Brain (organoid and tissue), 16 donors: ENCODE measurements at places on chromosomes 5 and 9.

DNA sequence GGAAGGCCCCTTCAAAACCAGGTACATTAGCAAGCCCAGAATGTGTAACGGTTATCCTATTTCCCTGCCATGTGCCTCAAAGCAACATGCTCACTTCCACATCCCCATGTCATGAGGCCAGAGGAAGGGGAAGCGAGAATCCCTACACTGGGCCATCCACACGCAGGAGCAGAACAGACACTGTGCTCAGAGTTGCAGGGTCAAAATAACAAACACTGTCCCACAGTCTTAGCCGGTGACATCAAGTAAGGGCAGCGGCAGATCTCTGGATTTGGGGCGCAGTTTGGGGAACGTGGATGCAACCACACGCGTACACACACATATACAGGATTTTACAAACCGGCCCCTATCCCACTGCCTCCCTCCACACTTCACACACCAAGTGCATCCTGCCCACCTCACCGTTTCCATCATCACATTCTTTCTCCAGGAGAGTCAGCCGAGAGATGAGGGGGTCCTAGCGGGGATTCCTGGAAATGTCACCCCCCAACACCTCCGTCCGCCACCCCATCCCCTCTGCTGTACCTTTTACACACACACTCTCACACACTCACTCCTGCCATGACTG lies 776 bp downstream of the APBA1 start:
- DNase-seq = peak; percentile 37

DNA sequence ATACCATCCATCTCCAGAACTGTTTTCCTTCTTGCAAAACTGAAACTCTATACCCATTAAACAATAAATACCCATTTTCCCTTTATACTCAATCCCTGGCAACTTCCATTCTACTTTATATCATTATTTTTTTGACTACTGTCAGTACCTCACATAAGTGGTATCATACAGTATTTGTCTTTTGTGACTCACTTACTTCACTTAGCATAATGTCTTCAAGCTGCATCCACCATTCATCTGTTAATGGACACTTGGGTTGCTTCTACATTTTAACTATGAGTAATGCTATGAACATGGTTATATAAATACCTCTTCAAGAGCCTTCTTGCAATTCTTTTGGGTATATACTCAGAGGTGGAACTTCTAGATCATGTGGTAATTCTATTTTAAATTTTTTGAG lies 11.6 kb upstream of the TYRP1 start:
- no peak for DNase-seq

- no peak for DNase-seq
Measured at GRCh38 chr9:94757158-94757557, 30.7 kb downstream of the AOPEP start.

- DNase-seq = no peak
Measured at GRCh38 chr5:156351423-156351822, 24.5 kb downstream of the SGCD start.

- DNase-seq = no peak
Measured at GRCh38 chr9:134441227-134442084, 115.2 kb downstream of the RXRA start.

GRCh38 chr9:121871431-121872025 lies 220.1 kb downstream of the DAB2IP start:
- no peak for DNase-seq

- no peak for DNase-seq
Measured at GRCh38 chr5:181168595-181169118, 21.3 kb downstream of the OR2V2 start.

- peak; percentile 62 for DNase-seq
Measured at GRCh38 chr5:17411436-17412402, 86.3 kb upstream of the TAF11L2 start.

- peak; percentile 49 for DNase-seq
Measured at GRCh38 chr9:32427111-32427873, 42.8 kb downstream of the ACO1 start.

GRCh38 chr9:135084262-135084661 lies 3.2 kb upstream of the OLFM1 start:
- no peak for DNase-seq

DNA sequence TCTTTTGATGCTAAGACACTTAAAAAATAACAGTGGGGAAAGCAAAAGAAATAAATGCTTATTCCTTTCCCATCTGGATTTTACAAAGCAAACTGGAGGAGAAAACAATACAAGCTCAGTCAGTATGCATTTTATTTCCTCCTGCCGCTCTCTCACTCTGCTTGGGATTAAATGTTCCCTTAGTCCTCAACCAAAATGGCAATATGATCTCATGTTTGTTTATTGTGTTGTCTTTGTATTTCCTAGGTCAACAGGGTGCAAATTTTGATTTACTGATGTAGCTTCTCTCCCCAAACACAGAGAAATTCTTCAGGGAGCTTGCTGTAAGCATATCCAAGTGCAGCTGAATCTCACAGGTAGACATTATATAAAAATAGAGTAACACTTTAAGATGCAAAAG lies 92.1 kb upstream of the ERBIN start:
- DNase-seq = no peak

- no peak for DNase-seq
Measured at GRCh38 chr9:120933310-120934055, 6.9 kb upstream of the TRAF1 start.

DNA sequence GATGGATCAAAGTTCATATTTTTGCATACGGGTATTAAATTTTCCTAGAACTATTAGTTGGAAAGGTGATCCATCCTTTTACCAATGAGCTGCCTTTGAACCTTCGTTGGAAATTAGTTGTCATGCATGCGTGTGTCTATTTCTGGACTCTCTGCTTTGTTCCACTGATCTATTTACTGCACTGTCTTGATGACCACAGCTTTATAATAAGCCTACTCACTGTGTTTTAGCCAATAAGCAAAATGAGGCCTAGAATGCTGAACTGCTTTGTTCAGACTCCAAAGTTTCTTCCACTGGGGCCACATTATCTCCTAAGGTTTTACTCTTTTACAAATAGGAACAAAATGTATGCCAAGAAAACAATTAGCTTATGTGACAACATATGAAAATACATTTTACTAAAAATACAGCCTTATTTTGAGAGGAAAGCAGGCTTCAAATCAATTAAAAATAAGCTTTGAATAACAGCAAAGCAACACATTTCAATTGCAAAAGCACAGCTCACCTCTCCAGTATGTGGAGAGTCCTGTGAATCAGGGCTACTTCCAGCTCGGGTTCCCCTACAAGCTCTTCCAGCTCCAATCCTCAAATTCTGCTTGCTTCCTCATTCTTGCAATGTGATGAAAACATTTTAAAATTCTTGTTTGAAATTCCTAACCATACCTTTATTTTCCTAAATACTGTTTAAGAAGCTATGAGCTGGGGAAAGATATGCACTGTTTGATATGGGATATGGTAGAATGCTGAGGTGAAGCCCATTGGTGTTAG lies 72.0 kb downstream of the RETREG1 start:
- no peak for DNase-seq

DNA sequence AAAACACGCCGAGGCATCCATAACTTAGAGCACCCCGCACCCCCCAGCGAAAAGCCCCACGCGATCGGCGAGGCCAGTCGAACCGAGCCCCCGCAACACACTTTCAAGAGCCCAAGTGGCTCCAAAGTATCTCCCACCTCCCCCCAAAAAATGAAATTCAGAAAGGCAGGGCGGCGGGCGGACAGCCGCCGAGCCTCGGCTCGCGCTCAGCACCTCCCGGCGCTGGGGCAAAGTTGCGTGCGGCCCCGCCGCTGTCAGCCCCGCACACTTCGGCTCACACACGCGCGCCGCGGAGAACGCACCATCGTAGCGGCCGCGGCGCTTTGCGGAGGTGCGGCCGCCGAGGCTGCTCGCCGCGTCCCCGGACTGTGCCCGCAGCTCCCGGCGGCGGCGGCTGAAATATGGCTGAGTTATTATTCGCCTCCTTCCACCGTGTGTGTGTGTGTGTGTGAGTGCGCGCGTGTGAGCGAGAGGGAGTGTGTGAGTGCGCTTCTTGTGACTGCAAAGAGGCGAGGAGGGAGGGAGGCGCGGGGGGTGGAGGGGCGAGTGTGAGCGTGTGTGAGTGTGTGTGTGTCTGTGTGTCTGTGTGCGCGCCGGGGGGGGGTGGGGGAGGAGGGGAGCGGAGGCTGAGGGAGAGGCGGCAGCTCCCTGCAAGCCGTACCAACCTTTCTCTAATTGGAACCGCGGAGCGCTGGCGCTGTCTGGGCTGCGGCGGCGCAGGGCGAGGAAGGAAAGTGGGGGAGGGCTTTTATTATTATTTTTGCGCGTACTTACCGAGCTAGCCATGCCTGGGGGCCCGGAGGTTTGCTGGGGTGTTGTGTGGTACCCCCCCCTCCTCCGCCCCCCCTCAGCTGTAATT lies 599 bp downstream of the MLLT3 start:
- peak; percentile 93 for DNase-seq

GRCh38 chr5:169791251-169791650 lies 154.2 kb downstream of the DOCK2 start:
- no peak for DNase-seq
